ENCODE measurements at places on chromosomes 11 and 22.

DNA sequence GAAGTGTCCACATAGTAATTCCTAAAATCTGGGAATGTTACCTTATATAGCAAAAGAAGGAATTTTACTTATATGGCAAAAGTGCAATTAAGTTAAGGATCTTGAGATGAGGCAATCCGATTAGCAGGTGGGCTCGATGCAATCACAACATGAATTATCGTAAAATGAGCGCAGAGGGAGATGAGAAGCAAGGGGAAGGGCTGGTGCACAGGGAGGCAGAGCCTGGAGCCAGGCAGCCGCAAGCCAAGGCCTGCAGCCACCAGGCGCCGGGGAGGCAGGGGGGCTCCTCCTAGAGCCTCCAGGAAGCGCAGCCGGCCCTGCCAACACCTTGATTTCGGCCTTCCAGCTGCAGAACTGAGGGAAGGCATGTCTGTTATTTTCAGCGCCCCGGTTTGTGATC is 85.7 kb downstream of the CELSR1 start:
- no peak for DNase-seq

DNA sequence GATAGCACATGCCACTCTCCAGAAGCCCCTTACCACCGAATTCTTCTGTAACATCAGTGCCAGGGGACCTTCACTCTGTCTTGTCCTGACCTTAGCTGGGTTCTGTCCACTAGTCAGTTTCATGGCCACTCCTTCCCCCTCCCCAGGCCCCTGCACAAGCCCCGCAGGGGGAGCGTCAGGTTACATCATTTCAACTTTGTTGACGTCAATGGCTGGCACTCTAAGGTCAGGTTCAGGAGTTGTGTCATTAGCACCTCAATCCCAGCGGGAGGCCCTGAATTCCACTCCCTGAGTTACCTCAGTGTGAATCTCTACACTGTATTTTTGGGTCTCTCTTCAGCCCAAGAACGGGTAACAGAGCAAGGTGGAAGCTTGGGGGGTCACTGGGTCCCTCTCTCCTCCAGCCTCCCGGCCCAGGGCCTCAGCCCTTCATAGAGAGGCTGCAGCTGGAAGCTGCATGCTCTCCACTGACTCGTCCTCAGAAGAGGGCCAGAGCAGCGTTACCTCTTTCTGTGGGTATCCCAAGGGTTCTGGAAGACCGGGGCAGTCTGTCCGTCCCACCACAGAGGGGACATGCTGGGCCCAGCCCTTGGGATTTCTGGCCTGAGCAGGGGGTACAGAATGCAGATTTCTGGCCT is 10.3 kb downstream of the USH1C start:
- no peak for DNase-seq

- DNase-seq, result no peak
Observed at GRCh38 chr22:23098718-23099530, 28.6 kb downstream of the GNAZ start.

DNA sequence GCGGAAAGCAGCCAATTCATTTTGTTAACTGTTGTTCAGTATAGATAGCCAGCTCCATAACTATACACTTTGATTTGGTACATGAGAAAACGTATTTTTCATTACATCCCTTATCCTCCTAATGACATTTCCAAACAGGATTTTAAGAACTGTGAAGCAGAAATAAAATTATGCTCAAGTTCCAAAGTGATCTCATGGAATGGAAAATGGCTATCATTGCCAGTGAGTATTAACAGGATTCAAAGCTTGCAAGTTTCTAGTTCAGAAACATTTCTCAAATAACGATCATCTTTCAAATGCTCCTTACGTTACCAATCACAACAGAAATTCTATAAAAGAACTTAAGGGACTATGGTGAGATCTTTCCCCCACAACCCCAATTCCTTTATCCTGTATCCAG is 53.7 kb downstream of the CADM1 start:
- no peak for DNase-seq

DNA sequence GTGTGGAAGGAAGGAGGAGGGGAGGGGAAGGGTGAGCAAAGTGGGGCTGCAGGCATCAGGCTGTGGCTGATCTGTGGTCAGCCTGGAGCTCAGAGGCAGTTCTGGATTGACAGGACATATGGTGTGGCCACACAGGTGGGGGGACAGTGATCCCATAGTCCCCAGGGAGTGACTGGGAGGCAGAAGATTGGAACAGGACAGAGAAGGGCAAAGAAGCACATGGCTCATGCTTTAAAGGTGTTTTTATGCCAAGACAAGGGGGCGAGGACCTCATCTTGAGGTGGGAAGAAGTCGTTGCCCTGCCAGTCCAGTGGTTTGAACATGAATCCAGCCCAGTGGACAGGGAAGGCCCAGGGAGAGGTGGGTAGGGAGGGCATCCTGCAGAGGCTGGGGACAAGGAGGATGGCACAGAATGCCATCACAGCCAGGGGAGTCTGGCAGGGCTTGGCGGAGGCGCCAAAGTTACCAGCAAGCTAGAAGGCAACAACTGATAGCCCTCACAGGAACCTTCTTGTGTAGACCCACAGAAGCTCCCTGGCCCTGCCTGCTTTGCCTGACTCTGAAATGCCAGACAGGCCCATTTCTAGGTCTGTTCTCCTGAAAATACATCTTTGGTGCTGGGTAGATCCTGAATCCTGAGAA is 3.1 kb downstream of the BET1L start:
- DNase-seq, result no peak

- peak; percentile 30 for DNase-seq
Observed at GRCh38 chr11:56783448-56784041, 35.0 kb upstream of the OR9G4 start.

DNA sequence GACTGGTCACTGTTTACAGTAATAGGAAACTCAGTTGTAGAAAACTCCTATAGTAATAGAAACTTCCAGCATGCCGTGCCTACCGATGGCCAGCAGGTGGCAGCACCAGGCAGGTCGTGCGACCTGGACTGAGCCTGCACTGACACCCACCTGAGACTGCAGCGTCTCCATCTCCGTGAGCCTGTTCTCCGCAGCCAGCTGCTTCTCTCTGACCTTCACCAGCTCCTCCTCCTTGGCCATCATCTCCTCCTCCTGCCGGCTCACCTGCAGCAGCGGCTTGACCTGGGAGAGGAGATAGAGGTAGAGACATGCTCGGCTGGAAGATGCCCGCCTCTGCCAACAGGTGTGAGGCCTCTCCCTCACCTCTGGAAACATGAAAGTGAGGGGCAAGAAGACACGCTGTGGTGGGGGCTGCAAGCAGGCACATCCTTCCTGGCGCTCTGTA is 48.5 kb downstream of the APOL1 start:
- no peak for DNase-seq

GRCh38 chr11:29255401-29255800 is 761.4 kb downstream of the KCNA4 start:
- DNase-seq, result no peak

- no peak for DNase-seq
Observed at GRCh38 chr11:70242885-70243284, 27.6 kb upstream of the PPFIA1 start.

DNA sequence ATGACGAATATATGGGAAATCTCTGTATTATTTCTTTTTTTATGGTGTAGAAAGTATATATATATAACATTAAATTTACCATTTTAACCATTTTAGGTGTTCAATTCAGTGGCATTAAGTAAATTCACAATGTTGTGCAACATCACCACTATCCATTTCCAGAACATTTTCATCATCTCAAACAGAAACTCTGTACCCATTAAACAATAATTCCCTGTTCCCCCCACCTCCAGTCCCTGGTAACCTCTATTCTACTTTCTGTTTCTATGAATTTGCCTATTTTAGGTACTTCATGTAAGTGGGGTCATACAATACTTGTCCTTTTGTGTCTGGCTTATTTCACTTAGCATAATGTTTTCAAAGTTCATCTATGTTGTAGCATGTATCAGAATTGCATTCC is 15.3 kb upstream of the PTS start:
- no peak for DNase-seq

GRCh38 chr11:63672936-63673539 is 1.9 kb upstream of the ATL3 start:
- DNase-seq, result no peak

- DNase-seq, result no peak
Observed at GRCh38 chr11:12100841-12101242, 9.5 kb upstream of the MICAL2 start.

GRCh38 chr22:45516923-45517675 is 14.4 kb downstream of the FBLN1 start:
- DNase-seq, result no peak

- DNase-seq, result no peak
Observed at GRCh38 chr11:75166791-75167190, 15.9 kb downstream of the SLCO2B1 start.

GRCh38 chr11:70397336-70397982 is 870 bp upstream of the CTTN start:
- DNase-seq, result no peak

- DNase-seq, result no peak
Observed at GRCh38 chr11:75328426-75329277, 22.8 kb downstream of the ARRB1 start.

DNA sequence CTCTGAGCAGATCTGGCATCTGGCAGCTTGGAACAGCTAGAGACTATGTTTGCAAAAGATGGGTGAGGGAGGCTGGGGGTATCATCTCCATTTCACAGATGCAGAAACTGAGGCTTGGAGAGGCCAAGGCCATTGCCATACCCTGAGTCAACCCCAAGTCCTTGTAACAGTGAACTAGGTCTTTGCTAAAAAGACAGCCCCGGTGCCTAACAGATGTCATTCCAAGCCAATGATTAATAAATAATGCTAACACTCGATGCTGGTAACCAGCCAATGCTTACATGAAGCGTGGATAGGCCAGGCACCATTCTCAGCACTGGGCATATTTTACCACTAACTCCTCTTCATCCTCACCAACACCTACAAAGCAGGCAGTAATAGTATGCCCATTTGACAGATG is 164.0 kb downstream of the MN1 start:
- DNase-seq, result no peak

- DNase-seq, result no peak
Observed at GRCh38 chr11:6733326-6734275, 38.2 kb downstream of the OR2AG2 start.

- no peak for DNase-seq
Observed at GRCh38 chr22:28171712-28172111, 252.7 kb upstream of the PITPNB start.

DNA sequence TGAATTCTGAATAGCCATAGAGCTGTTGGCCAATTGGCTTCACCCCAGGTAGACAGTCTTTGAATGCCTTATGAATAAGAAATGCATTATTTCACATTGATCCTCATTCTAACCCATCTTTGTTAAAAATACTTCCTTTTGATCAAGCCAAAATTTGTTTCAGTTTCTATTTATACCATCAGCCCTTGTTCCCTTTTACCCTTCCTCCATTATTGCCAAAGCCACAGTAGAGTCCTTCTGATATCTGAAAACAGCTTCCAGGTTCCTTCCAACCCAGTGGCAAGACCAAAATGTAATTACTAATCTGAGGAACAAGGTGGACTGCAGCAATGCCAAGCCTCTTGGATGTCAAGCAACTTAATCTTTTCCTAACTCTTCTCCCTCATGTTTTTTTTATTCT is 458.8 kb downstream of the BUD13 start:
- no peak for DNase-seq

DNA sequence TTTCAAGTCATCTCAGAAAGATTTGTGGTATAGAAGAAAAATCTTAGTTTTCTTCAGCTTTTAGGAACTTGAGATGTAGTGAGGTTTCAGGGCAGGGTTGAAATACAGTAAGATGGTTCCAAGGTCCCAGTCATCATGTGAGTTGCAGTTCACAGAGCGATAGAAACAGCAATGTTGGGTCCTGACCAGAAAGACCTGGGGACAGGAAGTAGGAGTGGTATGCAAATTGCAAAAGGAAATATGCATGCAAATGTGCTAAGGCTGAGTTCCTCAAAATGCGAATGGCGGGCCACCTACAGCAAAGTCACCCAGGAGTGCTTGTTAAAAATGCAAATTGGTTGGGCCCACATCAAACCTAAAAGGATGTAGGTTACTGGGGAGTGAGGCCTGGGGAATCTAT is 1032.7 kb upstream of the TENM4 start:
- no peak for DNase-seq

GRCh38 chr22:21051145-21051830 is 5.5 kb downstream of the LRRC74B start:
- no peak for DNase-seq

- peak; percentile 99 for DNase-seq
Observed at GRCh38 chr11:69075421-69076128, 26.8 kb downstream of the TPCN2 start.

GRCh38 chr22:47486569-47487312 is 724.3 kb downstream of the TBC1D22A start:
- no peak for DNase-seq

- no peak for DNase-seq
Observed at GRCh38 chr11:6099577-6099976, 7.9 kb upstream of the OR56B4 start.

DNA sequence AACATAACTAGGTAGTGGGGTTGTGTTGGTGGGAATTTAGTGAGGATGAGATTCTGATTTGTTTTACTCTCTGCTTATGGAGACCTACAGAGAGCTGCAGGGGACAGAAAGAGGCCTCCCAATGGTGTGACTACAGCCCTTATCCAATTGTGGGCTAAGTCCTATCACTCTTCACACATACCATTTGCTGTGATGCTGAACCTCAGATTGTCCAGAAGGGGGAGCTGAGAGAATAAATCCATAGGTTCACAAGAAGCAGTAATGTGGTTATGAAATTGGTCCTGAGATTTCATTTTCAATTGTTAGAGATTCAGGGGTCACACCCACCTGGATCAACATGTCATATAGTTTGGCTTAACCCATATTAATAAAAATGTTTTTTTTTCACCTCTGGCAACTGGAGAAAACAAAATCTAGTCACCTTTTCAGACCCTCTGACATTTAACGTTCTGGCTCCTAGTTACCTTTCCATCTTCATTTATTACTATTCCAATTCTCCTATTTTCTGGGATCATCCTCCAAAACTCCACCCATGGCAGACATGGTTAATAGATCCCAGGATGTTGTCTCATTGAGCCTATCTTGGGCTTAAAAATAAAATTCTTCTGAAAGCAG is 53.3 kb upstream of the PTPN5 start:
- peak; percentile 9 for DNase-seq

DNA sequence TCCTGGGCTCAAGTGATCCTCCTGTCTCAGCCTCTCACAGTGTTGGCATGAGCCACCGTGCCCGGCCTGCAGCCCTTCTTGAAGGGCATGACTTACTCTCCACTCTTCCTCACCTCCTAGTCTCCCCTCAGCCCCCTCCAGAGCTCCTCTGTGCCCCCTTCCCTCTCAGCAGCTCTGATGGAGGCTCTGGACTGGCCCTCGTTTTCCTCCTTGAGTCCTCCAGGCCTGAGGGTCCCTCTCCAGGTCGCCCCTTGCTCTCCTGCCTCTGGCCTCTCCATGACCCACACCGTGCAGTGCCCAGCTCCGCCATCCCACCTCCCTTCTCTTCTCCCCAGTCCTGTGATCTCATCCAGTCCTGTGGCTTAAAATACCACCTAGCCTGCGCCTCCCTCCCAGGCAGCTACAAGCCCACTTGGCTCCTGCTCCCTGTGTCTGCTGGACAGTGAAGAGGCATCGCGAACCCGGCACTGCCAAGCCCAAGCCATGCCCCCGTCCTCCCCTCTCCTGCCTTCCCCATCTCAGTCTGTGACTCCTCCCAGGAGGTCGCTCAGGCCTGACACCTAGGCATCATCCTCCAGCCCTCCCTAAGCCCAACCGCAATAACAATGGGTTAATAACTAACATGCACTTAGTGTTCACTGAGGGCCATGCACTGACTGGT is 11.9 kb downstream of the KCNJ4 start:
- DNase-seq, result no peak

GRCh38 chr11:131506348-131506747 is 135.9 kb downstream of the NTM start:
- DNase-seq, result no peak

GRCh38 chr22:47168441-47168840 is 406.0 kb downstream of the TBC1D22A start:
- no peak for DNase-seq

GRCh38 chr11:128848815-128849455 is 18.2 kb downstream of the KCNJ1 start:
- DNase-seq, result no peak

All from stromal cell of bone marrow (primary cell).